ENCODE measurements at places on chromosomes 4 and X.

GRCh38 chr4:27278615-27279375 is 418.2 kb downstream of the STIM2 start:
- DNase-seq = no peak

- no peak for DNase-seq
These were observed 137.8 kb downstream of the FBXW7 start for GRCh38 chr4:152398060-152398459.

DNA sequence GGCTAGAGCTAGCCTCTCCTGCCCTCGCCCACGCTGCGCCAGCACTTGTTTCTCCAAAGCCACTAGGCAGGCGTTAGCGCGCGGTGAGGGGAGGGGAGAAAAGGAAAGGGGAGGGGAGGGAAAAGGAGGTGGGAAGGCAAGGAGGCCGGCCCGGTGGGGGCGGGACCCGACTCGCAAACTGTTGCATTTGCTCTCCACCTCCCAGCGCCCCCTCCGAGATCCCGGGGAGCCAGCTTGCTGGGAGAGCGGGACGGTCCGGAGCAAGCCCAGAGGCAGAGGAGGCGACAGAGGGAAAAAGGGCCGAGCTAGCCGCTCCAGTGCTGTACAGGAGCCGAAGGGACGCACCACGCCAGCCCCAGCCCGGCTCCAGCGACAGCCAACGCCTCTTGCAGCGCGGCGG is at the start of gene AR:
AR (plus strand) TSS at position 204 of the 400 bp plus-strand sequence. CDS start 1,126 bp downstream, outside the sequence.
- DNase-seq = no peak

- DNase-seq = peak; percentile 16
These were observed 25.3 kb downstream of the HOPX start for GRCh38 chr4:56655627-56656345.

DNA sequence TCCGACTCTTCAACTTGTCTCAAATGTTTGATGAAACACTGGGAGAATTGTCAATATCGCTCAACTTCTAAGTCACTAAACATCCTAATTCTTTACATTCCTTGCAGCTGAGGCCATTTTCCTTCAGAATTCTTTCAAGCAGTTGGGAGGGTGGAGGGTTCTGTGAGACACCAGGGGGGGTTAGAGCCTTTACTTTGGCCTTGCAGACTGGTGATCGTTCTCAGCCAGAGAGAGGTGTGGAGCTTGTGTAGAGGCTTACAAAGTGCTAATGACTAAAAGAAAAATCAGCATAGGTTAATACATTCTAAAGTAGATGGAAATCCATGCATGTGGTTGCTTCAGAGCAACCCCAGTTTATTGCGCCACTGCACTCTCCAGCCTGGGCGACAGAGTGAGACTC is 21.3 kb upstream of the SOX3 start:
- no peak for DNase-seq

DNA sequence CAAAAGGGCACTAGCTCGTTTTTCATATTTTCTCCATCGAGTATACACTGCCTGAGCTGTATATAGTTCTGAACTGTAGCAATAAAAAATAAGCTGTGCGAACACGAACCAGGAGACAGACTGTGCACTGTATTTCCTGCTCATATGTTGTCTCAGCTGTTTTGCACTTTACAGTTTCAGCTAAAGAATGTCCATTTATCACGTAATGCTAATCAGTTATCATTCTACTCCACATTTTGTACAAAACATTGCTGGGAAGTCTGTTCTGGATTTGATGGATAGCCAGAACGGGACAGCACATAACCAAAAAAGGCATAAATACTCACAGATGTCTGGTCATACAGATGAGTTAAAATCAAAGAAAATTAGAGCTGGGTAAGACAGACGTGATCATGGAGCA is 315.5 kb upstream of the ADGRL3 start:
- DNase-seq = no peak

DNA sequence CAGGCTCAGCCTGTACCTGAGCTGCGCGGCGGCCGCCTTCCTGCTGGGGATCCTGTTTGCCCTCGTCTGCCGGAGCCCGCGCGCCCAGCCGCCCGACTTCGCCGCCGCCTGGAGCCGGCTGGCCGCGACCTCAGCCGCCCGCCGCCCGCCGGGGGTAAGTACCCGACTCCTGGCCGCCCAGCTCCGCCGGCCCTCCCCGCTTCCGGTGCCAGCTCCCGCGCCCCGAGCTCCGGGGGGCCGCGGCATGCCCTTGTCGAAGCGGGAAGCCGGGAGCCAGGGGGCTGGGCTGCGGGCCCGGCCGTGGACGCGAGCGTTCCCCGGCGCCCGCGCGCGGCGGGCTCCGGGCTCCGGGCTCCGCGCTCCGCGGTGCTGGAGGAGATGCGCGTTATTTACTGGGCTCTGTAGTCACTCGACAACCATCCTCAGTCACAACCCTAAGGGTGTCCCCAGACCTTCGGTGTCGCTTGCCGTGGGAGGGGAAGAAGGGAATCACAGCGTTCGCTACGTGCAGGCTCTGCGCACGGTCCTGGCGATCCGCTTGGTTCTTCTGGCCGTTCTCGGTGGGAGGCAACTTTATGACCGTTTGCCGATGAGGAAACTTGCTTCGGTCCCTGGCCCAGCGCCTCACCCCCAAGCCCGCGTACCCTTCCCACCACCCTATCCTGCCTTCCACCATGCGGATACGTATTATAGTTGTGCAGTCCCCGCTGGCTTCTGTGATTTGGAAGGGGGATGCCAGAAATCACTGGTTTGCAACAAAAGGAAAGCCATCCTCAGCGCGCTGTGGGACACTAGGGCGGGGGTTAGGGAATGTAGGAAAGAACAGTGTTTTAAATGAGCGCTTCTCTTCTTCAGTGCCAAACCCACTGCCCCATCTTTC is 944 bp downstream of the SNX25 start:
- peak; percentile 41 for DNase-seq

DNA sequence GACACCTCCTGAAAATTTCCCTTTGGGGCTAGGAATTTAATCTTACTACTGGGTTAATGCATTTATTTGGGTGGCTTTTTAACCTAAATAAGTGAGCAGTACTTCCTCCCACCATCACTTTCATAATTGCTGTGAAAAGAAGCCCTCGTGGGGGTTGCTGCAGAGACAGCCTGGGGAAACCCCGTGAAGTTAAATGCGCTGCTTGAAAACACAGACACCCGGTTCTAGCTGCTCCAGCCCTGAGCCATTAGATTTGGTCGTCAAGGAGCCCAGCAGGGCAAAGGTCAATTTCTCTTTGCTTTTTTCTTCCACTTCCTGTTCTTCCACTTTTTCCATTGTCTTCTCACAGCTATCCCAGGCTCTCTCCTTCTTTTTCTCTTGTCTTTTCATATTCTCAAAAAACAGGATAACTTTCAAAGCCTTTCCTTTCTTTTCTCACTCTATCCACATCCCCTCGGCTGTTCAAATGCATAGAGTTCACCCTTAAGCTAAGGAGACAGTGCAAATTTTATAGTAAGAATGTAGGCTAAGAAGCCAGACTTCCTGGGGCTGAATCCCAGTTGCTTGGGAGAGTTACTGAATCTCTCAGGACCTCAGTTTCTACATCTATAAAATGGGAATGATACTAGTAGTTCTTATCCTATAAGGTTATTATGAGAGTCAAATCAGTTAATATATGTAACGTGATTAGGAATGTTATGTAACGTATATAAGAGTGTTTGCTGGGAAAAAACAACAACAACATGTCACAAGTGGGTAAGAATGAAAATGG is 91.5 kb upstream of the ZNF827 start:
- DNase-seq = no peak

DNA sequence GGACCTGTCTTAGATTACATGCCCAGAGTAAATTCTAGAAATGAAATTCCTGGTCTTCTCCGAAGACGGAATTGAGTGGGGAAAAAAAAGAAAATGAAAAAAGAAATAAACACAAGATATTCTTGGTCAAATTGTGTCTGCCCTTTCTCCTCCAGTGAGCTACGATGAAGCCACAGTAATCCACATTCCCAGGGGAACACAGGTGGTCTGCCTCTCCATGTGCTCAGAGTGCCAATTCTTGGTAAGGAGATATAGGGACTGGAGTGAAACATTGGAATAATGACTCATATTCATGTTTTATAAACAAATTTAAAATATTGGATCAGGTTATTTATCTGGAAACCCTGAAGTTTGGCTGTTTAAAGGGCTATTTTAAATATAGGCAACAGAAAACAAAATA is 54.2 kb upstream of the MGST2 start:
- no peak for DNase-seq

DNA sequence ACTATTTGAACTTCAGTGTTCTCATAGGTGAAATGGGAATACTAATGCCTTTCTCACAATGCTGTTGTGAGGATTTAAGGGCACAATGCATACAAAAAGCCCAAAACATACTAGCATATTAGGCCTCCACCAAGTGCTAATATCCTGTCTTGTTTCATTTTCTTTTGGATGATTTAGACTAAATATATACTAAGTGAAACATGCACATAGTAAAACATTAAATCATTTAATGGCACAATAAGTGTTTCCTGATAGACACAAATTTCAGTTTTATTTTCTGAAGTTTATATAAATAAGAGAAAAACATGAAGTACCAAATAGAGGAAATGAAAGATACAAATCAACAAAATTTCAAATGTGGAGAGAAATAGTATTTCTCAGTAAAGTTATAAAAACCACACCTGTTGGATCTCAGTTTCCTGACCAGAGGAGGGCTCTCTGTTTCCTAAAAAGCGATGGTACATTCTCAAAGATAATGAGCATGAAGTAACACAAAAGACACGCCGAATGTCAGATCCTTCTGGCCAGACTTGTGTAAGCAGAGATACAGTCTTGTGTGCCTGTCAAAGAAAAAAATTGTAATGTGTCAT is 25.1 kb downstream of the DDX60 start:
- no peak for DNase-seq

DNA sequence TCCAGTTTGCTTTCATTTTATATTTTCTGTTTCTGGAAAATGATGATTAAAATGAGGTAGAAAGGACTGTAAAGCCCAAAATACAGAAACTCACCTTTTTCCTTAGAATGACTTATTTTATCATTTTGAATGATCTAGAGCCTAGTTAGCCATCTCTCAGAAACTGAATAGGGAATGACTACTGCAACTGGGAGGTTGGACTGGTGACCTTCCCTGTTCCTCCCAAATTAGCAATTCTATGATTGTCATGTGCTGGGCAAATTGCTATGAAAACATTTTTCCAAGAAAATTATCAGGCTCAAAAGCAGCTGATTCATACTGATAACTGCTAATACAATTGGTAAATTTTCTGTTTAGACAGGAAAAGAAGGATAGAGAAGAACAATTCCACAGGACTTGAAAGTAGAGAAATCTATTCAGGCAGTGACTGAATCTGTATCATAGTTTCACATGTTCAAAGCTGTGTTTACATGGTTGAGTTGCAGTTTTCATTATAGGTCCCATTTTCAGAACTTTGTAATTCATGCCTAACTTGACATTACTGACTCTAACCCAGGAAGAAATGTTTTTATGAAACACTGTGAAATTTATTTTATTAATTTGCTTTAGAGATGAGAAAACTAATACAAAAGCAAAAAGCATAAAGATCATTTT is 43.4 kb upstream of the SEC24B start:
- no peak for DNase-seq

DNA sequence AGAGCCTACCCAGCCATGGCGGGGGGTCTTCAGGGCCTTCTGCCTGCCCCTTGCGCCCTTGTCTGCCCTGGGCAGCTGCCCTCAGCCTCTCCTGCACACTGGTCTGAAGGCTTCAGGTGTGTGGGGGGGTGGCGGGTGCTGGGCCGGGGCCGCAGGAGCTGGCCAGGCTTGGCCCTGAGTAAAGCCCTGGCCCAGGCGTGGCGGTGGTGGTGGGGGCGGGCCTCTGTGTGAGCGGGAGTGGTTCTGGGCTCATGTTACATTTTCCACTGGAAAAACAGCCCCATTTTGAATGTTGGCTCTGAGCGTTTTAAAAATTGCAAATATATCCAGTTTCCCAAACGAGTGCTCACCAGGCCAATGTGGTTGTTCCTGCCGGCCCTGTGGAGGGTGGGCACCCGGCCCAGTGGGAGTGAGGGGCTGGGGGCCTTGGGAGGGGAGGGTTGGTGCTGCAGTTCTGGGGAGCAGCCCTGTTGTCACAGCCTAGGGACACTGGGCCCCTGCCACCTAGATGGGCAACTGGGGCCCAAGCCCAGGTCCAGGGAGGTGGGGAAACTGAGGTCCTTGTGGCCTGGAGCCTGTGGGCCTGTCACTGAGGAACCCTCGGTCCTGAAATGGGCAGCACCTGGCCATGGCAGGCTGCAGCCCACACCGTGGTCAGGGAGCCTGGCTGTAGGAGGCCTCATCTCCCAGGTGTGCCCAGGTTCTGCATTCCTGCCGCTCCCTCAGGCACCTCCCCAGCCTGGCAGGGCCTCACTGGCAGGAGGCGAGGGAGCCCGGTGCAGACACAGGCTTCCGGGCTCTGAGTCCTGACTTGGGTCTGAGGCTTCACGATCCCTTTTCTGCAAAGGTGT is 28.3 kb downstream of the FGFRL1 start:
- DNase-seq = no peak

DNA sequence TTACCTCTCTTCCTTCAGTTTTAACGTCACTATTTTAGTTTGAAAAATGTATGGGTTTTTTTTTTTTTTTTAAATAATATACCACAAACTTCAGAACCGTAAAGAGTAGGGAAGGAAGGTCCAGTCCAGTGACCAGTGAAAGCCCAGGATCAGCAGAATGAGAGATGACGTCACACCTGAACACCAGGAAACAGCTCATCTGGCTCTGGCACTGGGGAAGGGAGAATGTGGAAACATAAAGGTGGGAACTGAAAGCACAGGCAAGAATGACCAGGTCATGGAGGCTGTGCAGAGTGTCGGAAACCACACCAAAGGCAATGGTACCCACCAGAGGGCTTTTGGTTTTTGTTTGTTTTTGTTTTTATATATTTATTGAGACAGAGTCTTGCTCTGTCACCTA is 141.2 kb downstream of the DHX15 start:
- no peak for DNase-seq

DNA sequence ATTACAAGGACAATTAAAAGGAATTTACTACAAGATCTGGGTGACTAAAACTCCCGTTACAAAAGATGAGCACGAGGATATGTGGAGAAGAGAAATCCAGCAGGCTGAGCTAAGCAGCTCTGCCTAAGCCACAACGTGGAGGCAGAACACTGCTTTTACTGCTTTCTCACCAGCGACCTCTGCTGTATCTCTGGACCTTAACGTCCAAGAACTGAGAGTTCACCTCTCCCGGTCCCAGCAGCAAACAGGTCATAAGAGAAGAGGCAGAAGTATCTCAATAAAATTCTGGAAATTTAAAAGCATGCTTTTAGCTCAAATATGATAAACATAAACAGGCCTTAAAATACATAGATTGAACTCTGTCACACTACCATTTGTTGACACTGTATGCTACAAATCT is 81.0 kb downstream of the ADGRA3 start:
- DNase-seq = no peak

GRCh38 chr4:82560853-82561785 is 669 bp downstream of the TMEM150C start:
- no peak for DNase-seq

GRCh38 chr4:2304321-2304876 is 42.5 kb upstream of the MXD4 start:
- DNase-seq = no peak

DNA sequence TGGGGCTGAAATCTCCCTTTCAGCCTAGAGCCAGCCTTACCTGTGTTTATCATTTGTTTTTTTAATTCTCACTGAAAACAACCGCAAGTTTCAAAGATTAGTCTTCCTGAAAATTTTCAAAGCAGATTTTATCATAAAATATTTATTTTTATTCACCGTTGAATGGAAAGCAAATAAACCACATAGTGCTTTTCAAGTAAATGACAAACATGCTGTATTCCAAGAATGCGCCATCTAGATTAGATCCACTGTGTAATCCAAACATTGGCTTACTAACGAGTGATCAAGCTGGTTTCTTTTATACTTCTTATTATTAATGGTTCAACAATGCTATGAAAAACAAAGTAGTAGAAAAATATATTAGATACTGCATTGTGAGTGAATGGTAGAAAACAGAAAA is 1176.2 kb upstream of the IGFBP7 start:
- no peak for DNase-seq
